ENCODE measurements at places on chromosomes 7 and 10.
A peak's percentile ranks its signal among the peaks of the same experiment; 100 is the strongest.

DNA sequence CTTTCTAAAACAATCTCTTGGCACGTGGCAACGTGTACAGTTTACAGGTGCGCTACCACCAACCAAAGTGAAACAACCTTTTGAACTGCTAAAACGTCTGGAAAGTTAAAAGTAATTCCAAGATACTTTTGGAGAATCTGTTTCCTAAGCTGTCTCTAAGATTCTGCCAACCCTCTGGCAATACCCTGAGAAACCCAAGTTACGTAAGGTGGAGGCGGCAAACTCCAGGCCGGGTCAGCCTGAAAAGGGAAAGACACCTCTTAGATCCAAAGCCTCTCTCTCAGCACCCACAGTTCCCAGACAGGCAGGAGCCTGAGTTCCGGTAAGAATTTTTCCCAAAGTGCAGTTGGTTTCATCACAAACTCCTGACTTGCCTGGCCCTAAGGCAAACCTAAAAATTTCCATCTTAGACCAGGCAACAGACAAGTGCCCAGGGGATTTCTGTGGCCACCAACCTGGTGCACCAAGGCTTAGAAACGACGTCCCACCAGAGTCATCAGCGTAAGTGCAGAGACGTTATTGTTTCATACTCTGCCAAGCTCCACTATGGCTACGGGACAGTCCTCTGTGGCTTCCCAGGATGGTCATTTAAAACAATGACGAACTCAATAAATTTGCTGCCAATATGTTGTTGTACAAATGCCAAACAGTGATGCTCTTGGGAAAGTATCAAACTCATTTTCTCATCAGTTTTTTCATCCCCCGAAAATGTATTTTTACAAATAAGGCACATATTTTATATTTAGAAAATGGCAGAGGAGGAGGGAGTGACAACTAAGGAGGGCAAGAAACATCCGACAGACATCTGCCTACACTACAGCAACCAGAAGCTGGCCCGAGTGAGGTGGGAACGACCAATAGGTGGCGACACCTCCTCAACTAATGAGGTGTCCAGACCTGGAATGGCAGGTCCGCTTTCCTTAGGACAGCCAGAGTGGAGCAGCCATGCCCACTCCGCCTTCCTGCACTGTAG lies 205.8 kb upstream of the FRMD4A start:
- DNase-seq = peak; percentile 77

DNA sequence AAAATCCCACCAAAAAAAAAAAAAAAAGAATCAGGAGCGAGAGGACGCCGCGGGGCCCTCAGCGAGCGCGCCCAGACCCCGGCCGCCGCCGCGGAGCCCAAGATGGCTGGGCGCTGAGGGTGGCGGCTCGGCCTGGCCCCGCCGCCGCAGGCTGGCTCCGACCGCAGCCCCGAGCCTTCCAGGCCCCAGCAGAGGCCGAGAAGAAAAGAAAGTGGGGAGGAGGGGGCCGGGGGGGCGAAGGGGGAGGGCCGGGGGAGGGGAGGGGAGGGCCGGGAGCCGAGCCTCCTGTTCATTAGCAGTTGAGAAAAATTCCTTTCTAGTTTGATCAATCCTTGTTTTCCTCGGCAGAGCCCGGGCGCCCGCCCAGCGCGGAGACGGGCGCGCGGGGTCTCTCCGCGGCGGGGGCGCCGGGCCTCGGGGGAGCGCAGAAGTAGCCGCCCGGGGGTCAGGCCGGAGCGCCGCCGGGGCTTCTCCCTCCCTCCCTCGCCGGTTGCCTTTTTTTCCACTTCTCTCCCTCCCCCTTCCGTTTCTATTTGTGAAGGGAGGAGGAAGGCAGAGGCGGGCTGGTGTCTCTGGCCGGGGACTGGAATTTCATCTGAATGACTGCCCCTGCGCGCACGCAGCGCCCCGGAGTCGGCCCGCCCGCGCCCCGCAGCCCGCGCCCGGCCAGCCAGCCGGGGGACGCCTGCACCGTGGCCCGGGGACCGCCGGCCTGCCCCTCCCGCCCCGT lies 778 bp upstream of the TRIM8 start:
- DNase-seq = peak; percentile 75

- peak; percentile 89 for DNase-seq
These were observed 78.9 kb upstream of the SMIM30 start for GRCh38 chr7:113197274-113197673.

GRCh38 chr10:79129361-79129997 lies 60.7 kb downstream of the ZMIZ1 start:
- peak; percentile 58 for DNase-seq

GRCh38 chr10:32445036-32445435 lies 904 bp upstream of the CCDC7 start:
- peak; percentile 5 for DNase-seq

DNA sequence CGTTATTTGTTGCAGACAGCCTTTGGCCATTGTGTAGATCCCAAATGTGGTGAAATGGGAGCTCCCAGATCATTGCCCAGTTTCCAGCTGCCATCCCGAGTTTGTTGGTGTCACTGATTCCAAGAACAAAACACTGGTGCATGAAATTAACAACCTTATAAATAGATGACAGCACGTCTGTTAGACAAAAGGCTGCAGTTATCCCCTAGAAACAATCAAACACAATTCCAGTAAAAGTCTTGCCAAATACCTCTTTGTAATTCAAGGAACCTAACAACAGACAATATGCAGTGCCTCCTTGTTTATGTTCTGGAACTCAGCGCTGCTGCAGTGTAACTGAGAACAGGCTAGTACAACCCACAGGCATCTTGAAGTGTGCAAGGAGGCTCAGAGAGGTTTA lies 404.5 kb downstream of the PAXIP1 start:
- no peak for DNase-seq

GRCh38 chr7:29202651-29203069 lies 8.1 kb downstream of the CHN2 start:
- no peak for DNase-seq

GRCh38 chr7:13144673-13145072 lies 457.2 kb downstream of the ARL4A start:
- peak; percentile 96 for DNase-seq

- DNase-seq = no peak
These were observed 146.2 kb downstream of the GLI3 start for GRCh38 chr7:42090806-42091205.

GRCh38 chr10:58362027-58362789 lies 23.0 kb upstream of the TFAM start:
- no peak for DNase-seq

DNA sequence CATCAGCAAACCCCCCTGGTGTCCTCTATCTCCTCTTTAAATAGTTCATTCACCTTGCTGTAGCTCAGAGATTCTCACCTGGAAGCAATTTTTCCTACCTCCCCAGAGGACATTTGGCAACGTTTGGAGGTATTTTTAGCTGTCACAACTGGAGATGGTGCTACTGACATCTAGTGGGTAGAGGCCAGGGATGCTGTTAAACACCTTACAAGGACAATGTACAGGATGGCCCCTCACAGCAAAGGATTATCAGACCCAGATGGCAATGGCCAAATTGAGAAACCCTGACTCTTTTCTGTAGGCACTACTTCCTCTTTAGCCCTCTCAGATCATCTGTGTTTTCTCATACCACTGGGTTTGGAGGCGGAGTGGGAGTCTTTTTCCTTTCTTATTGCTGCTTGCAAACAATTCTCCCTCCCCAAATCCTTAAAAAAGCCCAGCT lies 13.2 kb upstream of the TRA2A start:
- peak; percentile 42 for DNase-seq

GRCh38 chr10:49650724-49651034 lies 28.8 kb upstream of the C10orf53 start:
- DNase-seq = no peak

DNA sequence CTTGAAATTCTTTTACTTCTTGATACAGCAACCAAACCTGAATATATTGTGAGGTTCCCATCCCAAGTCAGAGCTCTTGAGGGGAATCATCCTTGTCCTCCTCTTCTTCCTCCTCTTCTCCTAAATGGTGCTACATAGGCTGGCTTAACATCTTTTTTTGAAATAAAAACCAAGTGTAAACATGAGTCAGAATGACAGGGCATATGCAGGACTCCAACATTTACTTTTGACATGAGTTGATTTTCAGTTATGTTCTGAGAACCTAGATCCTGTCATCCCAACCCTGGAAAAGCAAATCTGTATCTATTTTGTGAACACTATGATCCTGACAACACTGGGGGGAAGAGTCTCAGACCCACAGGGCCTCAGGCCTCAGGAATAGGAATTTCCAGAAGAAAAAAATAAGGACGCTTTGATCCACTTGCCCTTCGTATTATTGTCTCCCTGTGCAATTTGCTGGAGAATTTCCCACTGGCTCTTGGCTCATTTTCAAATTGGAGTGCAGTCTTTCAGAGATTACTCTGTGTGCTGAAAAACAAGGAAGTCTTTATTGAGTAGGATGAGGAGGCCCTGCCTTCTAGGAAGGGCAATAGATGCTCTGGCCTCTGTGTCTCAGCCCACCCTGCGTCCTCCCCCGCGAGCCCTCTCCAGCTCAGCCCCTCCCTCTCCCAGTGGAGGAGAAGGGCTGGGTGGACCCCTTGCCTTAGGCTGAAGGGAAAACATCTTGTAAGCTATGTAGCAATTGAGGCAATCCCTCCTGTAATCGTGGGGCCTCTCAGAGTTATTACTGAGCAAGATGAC lies 121.6 kb downstream of the CREB5 start:
- DNase-seq = peak; percentile 12

GRCh38 chr7:105000927-105001336 lies 13.1 kb upstream of the KMT2E start:
- DNase-seq = no peak

GRCh38 chr7:43656997-43657396 lies 72.3 kb downstream of the COA1 start:
- no peak for DNase-seq

DNA sequence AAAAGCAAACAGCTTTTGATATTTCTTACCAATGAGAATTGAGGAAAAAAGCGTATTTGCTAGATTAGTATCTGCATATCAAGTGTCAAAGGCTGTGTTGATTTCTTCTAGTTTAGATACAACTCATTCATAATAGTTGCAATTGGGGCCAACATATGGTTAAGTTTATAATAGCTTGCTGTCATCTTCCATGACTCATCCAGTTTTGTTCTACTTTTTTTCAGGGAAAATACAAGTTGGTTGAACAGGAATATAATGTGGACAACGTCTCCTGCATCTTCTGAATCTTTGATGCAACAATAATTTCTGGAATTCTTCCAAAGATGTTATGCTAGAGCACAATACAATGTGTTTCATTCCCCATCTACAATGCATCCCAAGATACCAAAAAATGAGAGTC lies 182.0 kb downstream of the THSD7A start:
- DNase-seq = peak; percentile 27

- DNase-seq = no peak
These were observed 192.1 kb upstream of the MKI67 start for GRCh38 chr10:128318366-128318765.

GRCh38 chr7:75916685-75917634 lies 2.0 kb downstream of the POR start:
- DNase-seq = no peak

- DNase-seq = peak; percentile 71
These were observed 4.9 kb downstream of the SMURF1 start for GRCh38 chr7:99139036-99139435.

GRCh38 chr7:133437544-133437943 lies 184.7 kb downstream of the EXOC4 start:
- no peak for DNase-seq

- peak; percentile 15 for DNase-seq
These were observed 139.4 kb upstream of the GPR22 start for GRCh38 chr7:107330478-107330877.

- peak; percentile 89 for DNase-seq
These were observed 242.0 kb downstream of the AUTS2 start for GRCh38 chr7:69840248-69840647.

GRCh38 chr7:2199956-2200583 lies 32.7 kb downstream of the MAD1L1 start:
- no peak for DNase-seq

DNA sequence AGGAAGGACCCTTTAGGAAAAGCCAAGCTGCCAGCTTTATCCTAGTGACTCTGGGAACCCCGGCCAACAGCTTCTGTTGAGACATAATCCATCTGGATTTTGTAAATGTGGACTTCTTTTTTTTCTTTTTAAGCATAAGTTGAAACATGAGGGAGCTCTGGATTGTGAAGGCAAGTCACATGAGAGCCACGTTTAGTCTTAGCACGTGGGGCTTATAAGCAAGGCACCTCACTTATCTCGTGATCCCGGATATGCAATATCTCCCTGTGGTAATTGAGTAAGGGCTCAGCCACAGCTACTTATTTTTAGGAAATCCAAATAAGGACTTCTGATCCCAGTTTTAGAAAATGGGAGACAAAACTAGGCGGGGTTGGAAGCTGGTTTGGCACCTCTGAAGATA lies 111.2 kb upstream of the PTN start:
- peak; percentile 72 for DNase-seq

Measured in fibroblast of lung (primary cell).